ENCODE measurements at places on chromosomes 6 and 20. TPM values are rescaled to one million over a fixed set of nuclear protein-coding genes. Genes with fewer than 3 reads are reported as not detected.

DNA sequence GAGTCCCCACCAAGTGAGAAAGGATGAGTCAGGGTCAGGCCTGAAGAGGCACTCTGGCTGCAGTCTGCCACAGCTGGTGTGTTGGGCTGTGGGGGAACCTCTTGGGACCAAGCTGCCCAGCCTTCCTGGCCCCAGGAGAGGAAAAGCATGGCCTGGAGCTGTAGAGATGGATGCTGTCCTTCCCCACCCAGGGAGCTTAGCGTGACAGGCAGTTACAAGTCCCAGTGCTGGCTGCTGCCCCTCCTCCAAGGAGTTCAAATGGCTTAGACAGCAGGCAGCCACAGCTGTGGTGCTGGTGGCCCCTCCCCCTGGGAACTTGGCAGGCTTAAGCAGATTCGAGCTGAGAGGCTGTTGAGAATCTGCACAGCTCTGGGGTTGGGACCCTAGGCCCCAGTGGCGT, 253.2 kb downstream of the PLCB1 start:
- no peak for DNase-seq

DNA sequence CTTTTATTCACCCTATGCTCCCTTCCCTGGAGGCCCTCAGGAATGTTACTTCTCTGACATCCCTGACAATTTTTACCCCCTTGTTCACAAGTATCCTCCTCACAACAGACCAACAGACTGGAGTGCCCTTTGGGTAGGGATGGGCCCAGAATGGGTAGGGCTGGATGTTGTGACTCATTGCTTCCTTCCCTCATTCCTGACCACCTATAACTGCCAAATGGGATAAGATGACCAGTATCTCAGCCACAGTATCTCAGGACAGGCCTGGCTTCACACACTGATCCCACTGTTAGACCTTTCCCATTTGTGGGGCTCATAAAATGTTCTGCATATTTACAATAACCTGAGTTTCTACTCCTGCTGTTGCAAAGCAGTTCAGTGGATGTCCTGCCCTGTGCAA, 223.0 kb upstream of the LRFN2 start:
- DNase-seq, result no peak

DNA sequence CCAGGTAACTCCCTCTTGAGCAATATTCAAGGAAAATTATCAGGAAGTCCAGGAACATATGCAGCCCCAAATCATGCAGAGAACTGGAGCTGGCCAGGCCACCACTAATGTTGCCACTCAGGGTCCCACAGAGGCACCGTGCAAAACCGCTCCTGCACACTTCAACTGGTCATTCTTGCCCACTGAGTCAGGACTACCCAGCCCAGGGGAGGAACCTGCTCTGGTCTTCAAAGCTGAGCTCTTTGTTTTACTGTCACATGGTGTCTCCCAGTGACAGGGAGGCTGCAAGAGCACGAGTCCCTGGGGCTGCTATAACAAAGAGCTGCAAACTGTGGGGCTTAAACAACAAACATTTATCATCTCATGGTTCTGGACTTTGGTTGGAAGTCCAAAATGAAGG, 336.0 kb upstream of the PRDM1 start:
- no peak for DNase-seq

- DNase-seq, result no peak
Observed at GRCh38 chr6:42848700-42849099, 30.7 kb upstream of the RPL7L1 start.

The ZC3H12D gene
- total RNA-seq, result 7.2 TPM

GRCh38 chr6:75402296-75402695, 91.3 kb downstream of the FILIP1 start:
- no peak for DNase-seq

The LY6G6C gene
- not detected for total RNA-seq

GRCh38 chr6:133730881-133731280, 158.0 kb upstream of the TCF21 start:
- no peak for DNase-seq

The FIG4 gene
- total RNA-seq, result 11.4 TPM

- no peak for DNase-seq
Observed at GRCh38 chr6:138671351-138671750, 102.2 kb upstream of the CCDC28A start.

DNA sequence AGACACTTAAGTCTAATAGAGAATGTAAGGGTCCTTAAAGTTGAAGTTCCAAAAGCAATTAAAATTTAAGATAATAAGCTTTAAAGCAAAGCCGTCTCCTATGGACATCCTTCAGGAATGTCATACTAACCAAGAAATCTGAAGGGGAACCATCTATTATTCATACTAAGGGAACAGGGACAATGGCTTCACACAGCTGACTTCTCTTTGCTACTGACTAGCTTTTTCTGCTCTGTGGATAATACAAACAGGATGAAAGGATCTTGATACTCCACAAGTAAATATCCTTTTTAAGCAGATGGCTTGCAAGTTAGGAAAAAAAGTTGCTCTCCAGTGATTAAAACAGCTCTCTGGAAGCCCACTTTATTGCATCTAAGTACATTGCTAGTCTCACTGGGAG, 178.6 kb downstream of the BACH2 start:
- DNase-seq, result no peak

DNA sequence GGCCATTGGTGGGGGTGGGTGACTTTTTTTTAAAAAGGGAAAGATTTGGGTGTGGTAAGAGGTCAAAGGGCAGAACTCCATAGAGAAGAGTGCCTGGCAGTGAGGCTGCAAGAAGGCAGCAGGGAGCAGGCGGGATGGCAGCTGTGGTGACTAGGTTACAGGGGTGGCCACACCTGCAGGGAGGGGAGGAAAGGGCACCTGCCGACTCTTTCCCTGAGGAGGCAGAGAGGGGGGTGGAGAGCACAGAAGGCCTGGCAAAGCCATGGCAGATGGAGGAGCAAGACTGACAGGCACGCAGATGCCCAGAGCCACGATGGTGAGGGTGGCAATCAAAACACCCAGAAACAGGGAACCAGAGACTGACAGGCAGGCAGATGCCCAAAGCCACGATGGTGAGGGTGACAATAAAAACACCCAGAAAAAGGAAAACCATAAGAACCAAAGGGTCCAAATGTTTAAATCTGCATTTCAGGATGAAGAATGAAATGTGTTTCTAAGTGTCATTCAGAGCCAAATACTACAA, 19.3 kb downstream of the CST7 start:
- DNase-seq, result no peak

The PBOV1 gene
- not detected for total RNA-seq

The CCN6 gene
- total RNA-seq, result 0.39 TPM

- DNase-seq, result no peak
Observed at GRCh38 chr20:4926531-4927156, 74.7 kb downstream of the SLC23A2 start.

GRCh38 chr20:23129266-23129665, 43.1 kb upstream of the CD93 start:
- DNase-seq, result no peak

- DNase-seq, result no peak
Observed at GRCh38 chr6:130113201-130113710, 94.9 kb downstream of the L3MBTL3 start.

The ECT2L gene
- not detected for total RNA-seq

- DNase-seq, result no peak
Observed at GRCh38 chr6:21208796-21209186, 384.8 kb upstream of the SOX4 start.

The MAS1 gene
- total RNA-seq, result not detected

DNA sequence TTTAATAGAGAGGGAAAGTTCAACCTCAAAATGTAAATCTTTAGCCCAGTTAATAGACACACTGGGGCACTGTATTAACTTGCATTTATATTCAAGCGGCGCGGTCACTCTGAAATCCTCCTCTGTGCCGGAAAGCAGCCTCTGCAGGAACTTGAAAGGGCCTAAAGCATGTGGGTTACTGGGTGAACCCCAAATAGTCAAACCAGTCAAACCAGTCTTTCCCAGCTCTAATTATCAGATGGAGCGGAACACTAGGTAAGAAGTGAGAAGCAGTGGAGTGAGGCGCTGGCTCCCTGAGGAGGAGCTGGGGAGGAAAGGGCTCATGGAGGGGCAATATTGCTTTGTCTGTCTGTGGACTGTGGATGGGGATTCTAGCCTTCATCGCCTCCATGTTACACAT, 531.3 kb downstream of the QKI start:
- no peak for DNase-seq

DNA sequence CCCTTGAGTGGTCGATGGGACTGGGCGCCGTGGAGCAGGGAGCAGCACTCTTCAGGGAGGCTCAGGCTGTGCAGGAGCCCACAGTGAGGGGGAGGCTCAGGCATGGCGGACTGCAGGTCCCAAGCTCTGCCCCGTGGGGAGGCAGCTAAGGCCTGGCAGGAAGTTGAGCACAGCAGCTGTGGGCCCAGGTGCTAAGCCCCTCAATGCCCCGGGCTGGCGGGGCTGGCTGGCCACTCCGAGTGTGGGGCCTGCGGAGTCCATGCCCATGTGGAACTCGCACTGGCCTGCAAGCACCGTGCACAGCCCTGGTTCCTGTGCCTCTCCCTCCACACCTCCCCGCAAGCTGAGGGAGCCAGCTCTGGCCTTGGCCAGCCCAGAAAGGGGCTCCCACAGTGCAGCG, 948.4 kb upstream of the EYS start:
- no peak for DNase-seq

- DNase-seq, result no peak
Observed at GRCh38 chr6:67736161-67736560, 898.9 kb upstream of the ADGRB3 start.

The FILIP1 gene
- total RNA-seq, result 6.0 TPM

- no peak for DNase-seq
Observed at GRCh38 chr6:14658886-14659561, 541.5 kb downstream of the CD83 start.

GRCh38 chr20:35106827-35107380, 14.3 kb upstream of the TRPC4AP start:
- DNase-seq, result no peak

DNA sequence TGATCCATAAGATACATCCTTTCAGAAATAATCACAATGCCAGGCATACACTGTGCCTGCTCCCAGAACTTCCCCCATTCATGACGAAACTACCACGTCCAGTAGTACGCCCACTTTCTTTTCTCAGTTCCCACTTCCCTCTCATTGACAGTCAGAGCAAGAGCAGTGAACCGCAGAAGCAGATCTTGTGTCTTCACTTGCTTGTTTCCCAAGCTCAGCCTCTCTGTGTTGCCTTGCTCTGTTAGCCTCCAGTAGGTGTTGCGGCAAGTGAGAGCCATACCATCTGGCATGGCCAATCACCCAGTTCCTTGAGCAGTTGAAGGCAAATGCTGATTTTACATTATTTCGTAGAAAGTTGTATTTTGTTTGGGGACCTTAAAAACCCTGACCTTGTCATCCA, 11.7 kb downstream of the UST start:
- no peak for DNase-seq

DNA sequence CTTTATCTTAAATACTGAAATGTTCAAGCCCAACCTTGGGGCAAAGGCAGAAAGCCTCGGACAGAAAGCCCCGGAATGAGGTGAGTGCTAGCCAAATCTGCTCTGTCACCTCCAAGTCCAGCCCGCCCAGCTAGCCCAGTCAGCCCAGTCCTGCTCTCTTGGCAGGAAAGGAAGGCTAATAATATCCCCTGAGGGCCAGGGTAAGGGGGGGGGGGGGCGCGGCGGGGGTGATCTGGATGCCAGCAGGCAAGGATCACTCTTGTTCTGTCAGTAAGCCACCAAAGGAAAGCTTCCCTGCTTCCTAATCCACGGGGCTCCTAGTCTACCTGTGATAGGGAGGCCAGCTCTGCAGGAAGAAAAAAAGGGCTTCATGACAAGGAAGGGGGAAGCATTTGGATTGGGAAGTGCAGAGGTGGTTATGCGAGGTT, 1.1 kb downstream of the NDRG3 start:
- no peak for DNase-seq

GRCh38 chr6:117275205-117275604, 9.8 kb downstream of the VGLL2 start:
- no peak for DNase-seq

DNA sequence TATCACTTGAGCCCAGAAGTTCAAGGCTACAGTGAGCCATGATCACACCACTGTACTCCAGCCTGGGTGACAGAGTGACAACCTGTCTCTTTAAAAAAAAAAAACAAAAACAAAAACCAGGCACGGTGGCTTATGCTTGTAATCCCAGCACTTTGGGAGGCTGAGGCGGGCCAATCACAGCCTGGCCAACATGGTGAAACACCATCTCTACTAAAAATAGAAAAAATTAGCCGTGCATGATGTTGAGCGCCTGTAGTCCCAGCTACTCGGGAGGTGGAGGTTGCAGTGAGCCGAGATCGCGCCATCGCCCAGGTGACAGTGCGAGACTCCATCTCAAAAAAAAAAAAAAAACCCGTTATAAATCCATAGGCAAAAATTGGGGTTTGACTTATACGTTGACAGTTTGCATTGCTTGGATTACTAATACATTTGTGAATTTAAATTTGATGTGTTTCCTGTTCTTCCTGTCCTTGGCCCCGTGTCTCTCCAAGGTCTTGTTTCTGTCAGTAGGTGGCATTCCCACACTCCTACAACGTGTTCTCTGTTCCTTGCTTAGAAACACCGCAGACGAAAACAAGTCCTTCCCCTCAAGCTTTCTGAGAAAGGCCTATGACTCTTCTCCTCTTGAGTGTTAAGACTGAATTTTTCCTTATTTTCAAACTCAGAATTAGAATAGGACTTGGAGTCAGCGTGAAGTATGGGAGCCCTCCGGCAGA, 147.0 kb downstream of the DTNBP1 start:
- no peak for DNase-seq

- no peak for DNase-seq
Observed at GRCh38 chr20:58010186-58010585, 218.3 kb downstream of the ANKRD60 start.

The C6orf132 gene
- 4.7 TPM for total RNA-seq

The LRRC1 gene
- 22.8 TPM for total RNA-seq

- no peak for DNase-seq
Observed at GRCh38 chr6:109102762-109103161, 7.5 kb downstream of the CEP57L1 start.

DNA sequence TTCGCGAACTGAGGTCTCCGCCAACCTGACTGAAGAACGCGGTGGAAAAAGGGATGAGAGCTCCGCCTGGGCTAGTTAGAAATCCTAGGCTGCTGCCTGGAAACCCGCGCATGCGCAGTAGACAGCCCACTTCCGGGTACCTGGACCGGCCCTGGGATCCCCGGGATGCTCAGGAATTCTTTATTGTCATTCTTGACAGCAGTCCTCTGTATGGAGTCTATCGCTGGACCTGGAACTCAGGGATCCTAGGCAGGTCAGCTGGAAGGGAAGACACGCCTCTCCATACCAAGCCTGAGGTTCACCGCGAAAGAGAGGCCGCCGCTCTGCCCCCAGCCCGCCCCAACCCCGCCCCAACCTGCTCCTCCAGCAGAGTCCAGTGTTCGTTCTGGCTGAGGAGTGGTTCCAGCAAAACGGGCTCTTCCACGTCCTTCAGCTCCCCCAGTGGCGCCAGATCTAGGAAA, 1379.2 kb upstream of the DEFB115 start:
- DNase-seq, result no peak

- DNase-seq, result no peak
Observed at GRCh38 chr20:14005996-14006395, 10.7 kb downstream of the MACROD2 start.

DNA sequence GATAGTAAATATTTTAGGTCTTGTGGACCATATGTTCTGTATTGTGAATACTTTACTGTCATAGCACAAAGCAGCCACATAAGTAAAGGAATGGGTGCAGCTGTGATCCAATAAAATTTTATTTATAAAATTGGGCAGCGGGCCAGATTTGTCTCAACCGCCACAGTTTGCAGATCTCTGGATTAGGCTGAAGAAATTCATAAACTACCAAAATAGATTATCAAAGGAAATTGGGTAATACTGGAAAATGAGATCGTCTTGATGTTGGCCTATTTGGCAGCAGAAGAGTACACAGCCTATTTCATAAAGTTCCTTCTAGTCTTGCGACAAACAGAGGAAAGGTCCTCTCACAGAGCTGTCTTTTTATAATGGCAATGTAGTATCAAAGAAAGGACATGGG, 69.8 kb downstream of the DZANK1 start:
- no peak for DNase-seq

All from tibial nerve (tissue), 4 donors.